ENCODE measurements at places on chromosomes 1 and 21.

DNA sequence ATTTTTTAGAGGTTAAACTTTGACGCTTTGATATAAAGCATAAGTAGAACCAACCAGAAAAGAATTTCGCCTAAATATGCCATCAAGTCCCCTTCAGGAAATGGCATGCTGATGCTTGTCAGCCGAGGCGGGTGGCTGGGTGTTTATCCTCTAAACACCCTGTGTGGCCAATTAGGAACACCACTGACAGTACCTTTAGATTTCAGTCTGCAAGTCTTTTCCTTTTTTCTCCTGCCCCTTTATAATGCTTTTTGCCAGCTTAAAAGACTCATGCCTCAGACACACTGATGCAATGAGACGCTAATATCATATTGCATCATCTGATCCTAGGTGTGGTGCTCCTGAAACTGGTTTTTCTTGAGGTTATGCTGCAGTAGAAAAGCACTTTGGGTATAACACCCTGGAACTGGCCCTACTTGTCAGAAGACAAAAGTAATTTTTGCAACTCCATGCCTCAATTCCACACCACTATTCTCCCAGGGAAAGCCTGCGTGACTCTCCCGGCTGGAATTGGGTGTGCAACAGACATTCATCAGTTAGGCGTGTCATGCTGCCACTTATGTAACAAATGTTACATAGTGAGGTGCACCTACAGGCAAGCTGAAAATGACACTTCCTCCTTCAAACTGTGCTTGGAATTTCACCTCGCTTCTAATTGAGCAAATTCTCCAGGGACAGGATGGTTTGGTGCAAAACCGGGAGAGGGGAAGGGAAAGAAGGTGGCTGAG is 2.0 kb upstream of the RCC2 start:
- no peak for DNase-seq

- DNase-seq = no peak
Measured at GRCh38 chr1:12047120-12047876, 15.8 kb upstream of the TNFRSF8 start.

DNA sequence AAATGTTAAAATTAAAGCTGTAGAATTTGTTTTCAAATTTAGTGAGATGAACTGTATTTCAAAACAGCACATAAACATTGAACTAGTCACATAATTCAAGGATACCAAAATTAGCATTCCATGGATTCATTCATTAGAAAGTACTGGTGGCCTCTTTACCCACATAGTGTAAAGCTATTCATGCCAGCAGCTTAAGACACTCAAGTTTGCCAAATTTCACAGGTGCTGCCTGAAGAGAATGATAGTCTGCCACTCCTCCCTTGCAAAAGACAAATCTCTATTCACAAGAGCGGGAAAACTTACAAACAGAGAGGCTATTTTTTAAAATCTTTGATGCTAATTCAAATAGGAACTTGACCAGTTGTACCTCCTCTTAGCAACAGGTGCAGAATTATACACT is 337.0 kb downstream of the BRINP3 start:
- DNase-seq = no peak

GRCh38 chr1:41856944-41857285 is 61.8 kb downstream of the HIVEP3 start:
- DNase-seq = no peak

DNA sequence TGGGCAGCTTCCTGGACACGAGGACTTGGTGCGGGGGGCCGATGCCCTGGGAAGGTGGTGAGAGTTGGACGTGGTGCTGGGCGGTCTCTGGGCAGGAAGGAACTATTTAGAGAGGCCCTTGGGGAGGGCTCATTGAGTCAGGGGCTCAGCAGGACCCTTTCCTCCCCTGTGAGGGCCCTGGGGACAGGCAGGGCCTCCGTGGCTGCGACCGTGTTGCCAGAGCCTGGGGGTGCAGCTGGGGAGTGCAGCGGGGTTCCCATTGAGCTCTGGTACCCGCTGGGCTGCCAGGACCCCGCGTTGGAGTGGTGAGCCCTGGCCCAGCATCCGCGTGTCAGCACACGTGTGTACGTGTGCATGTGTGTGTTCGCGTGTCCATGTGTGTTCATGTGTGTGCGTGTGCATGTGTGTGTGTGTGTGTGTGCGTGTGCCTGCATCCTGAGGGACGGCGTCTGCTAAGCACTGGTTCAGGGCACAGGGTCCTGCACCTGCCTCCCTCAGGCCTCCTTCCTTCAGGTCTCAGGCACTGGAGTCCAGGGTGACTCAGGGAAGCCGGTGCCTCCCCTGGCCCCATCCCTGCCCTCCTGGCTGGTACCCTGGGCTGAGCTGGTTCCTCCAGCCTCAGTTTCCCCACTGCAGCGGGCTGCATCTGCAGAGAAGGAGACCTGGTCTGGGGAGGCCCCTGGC is 10.7 kb downstream of the RNF223 start:
- no peak for DNase-seq

DNA sequence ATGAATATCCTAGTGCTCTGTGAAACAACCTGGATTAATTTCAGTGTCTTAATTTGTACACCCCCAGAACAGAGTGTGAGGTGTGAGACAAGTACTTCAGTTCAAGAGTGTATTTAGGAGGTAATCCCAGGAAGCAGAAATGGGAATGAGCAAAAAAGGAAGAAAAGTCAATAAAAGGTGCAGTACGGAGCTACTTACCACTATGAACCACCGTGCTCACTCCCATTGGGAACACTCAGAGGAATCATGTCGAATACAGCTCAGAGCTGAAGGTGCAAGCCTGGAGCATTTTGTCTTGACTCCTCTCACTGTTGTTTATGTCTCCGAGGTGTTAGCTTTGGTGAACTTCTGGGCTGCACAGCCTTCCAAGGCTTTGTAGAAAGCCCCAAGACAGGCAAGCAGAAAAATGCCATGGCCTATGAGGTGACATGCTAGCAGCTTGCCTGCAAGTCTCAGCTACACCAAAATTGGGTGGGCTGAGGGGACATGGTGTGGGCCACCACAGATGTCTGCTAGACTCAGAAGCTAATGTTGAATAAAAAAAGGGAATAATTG is 7.4 kb upstream of the SVBP start:
- DNase-seq = no peak

GRCh38 chr1:54070171-54070837 is 16.9 kb downstream of the TCEANC2 start:
- peak; percentile 65 for DNase-seq

DNA sequence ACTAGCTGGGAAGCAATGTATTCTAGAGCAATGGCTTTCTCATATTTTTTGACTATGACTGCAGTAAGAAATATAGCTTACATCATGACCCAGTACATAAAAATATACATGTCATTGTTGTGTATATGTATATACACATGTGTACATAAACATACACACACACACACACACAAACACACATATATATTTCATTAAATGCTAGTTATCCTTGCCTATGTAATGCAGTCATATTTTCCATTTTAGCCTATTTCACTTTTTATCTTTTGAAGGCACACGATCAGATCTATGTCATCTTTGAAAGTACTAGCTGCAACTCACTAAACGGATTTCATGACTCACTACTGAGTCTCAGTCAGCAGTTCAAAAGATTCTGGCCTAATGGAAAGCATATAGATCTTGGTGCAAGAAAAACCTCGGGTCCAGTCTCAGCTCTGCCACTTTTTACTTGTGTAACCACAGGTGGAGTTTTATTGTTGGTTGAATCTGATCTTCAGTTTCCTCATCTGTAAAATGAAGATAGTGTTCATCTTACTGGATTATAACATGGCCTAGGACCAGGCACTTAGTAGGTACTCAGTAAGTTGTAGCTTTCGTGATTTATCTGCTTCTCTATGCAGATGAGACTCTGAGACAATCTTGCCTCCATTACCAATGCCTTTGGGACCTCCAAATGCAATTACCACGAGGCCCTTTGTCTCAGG is 325.6 kb downstream of the RRAGC start:
- DNase-seq = no peak
